NCI-H446 (cell line): ENCODE measurements at places on chromosomes 4 and X.

DNA sequence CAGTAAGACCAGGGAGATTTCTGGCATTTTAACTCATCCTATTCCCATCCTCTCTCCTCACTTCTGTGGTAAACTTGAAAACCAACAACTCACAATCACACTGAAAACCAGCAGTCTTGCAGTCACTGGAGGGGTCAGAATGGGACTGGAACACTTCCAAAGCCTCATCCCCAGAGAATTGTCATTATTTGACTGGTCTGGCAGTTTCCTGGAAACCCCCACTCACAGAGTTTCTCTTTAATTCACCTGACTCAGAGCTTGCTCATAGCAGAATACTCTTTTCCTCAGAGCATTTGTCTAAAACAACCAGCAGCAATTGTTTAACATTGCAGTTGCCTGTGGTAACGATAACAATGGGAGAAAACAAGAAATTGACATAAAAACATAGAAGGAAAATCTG lies 7.3 kb upstream of the RAB9B start:
- no peak for DNase-seq

GRCh38 chr4:14695095-14695845 lies 307.0 kb upstream of the CPEB2 start:
- DNase-seq = no peak

- no peak for DNase-seq
These were observed 2342.1 kb downstream of the PCDH7 start for GRCh38 chr4:33062155-33062806.

DNA sequence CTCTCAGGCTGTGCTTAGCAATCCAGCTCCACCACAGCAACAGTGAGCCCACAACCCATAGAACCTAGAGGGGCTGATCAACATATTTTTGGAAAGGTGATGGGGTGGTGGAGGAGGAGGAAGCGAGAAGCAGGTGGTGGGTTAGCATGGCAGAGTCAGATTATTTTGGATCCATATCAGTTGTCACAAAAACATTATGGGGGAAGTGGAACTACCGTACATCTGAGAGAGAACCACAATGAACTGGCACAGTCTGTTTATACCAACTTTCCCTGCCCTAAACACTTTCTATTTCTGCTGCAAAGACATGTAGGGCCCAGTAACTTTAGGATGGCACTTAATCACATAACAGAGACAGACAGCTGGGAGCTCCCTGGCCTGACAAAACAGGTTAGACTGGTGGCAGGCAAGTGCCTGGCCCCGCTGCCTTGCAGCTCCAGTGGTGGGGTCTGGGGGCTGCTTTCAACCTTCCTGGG lies 4.3 kb downstream of the SLC9A7 start:
- DNase-seq = no peak

GRCh38 chrX:11329021-11329420 lies 35.8 kb downstream of the AMELX start:
- no peak for DNase-seq

- DNase-seq = no peak
These were observed 577 bp upstream of the PIM2 start for GRCh38 chrX:48919360-48919841.

- DNase-seq = no peak
These were observed 516.2 kb upstream of the GALNT7 start for GRCh38 chr4:172652369-172652768.

- no peak for DNase-seq
These were observed 34.4 kb upstream of the SLC34A2 start for GRCh38 chr4:25621027-25621930.

- DNase-seq = no peak
These were observed 7.0 kb upstream of the ATP6AP2 start for GRCh38 chrX:40573763-40574162.

GRCh38 chr4:52035190-52035589 lies 2.9 kb downstream of the SGCB start:
- DNase-seq = no peak

DNA sequence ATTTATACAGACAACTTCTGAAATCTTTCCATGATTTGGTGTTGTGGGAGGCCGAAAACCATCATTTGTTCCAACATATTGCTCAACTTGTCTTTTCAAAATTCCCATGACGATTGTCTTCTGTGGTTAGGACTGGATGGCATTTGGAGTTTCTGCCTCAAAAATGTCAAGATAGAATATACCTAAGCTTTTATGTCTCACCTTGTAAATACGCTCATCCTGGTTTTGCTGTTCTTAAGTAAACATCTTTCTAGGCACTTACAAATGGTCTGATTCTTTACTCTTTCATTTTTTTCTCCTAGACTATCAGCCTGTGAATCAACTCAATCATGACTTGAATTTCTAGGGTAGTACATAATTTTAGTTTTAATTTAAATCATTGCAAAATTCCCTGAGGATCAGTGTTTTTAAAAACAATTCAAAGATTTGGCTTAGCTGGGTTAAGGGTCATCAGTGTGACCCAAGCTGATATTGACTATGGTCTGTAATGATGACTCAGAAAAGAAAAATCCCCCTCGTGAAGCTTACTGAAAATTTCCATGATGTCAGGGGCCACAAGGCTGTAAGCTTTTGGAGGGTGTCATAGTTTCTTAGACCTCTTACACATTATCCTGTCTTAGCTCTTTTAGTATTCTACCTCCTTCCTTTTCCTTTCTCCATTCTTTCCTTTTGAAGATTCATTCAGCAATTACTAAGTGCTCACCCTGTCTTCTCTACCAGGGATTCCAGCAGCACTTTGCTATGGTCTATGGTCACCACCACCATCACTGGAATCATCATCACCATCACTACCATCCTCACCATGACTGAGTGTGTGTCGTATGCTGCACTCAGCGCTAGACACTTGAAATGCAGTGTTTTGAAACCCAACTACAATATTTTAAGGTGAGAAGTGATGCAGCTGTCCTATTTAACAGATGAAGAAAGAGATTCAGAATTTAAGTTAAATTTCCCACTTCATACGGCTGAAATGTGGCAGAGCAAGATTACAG lies 124.4 kb downstream of the CPE start:
- no peak for DNase-seq

DNA sequence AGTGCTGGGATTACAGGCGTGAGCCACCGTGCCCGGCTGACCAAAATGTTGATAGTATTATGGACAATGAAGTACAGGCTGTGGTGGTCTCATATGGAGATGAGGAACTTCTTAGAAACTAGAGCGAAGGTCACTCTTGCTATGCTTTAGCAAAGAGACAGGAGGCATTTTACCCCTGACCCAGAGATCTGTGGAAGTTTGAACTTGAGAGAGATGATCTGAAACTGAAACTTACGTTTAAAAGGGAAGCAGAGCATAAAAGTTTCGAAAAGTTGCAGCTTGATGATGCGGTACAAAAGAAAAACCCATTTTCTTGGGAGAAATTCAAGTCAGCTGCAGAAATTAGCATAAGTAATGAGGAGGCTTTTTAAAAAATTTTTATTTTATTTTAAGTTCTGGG lies 8.5 kb upstream of the CTAG2 start:
- no peak for DNase-seq

DNA sequence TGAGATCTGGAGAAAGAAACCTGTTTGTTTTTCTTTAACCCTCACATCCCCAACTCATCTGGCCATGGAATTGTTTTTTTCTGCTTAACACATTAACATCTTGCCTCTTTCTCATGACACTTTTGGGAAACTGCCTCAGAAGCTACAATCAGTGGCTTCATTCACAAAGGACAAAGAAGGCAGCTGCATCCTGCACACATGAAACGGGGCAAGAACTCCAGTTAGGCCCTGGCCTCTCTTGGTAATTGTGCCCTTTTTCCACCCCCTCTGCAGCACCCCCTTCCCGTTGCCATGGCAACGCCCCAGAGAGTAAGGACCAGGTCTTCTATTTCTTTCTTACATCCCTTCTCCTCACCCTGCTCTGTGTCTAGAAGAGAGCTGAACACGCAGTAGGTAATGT lies 103.4 kb downstream of the PDGFRA start:
- no peak for DNase-seq

- no peak for DNase-seq
These were observed 139.1 kb downstream of the VEGFC start for GRCh38 chr4:176653401-176654220.

DNA sequence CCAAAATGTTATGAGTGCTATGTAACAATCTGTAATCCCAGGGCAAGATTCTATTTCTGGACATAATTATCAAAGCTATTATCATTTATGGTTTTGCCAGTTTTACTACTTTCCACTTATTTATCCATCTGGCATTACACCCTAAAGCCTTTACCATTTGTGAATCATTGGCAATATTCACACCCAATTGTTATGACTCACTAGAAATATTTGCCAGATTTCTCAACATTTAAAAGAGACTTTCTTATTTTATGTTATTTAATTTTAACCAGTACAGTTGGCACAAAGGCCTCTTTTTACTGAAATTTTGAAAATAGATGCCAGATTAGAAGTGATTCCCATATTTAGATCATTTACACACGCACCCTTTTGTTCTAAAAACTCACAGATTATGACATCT lies 242.7 kb upstream of the WDFY3 start:
- DNase-seq = peak; percentile 47

DNA sequence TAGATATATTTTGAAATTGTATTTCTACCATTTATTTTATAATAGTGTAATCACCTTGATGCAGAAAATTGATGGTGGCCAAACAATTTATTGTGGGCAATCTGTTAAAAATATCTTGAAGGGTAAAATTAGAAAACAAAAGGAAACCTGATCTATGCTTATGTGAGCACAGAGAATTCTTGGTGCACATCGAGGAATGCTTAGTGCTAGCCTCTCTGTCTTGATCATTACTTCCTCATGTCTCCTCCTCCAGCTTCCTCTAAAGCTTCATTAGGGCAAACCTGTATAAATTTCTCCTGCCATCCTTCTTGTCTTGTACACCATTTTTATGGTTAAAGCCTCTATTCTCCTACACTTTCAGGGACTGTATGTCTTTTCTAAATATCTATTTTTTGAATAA lies 725.8 kb downstream of the RAPGEF2 start:
- DNase-seq = no peak

DNA sequence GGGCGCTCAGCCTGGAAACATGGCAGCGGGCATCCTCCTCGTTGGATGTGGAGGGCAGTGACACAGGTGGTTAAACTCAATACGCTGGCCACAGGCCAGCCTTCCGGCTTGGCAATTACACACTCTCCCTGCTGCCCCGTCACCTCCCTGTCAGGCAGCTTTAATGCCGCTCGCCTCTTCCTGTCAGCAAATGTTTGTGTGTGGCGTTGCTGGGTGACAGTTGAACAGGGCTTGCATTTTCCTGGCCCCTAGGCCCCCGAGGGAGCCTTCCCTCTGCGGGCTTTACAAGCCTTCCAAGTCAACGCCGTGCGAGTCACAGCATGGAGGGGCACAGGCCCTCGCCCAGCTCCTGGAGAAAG lies 620.0 kb downstream of the BCOR start:
- no peak for DNase-seq

DNA sequence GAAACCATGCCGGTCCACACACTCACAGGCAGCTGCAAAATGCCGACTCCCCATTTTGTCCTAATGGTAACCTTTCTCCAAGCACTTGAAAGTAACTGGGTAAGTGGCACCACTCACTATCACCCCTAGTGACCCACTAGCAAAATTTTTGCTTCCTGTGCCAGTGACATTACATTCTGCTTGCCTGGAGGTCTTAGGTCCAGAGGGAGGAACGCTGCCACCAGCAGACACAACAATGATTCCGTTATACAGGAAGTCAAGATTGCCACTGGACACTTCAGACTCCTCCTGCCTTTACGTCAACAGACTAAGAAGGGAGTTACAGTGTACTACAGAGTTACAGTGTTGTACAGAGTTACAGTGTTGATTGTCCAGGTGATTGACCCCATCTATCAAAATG lies 11.8 kb upstream of the TMEM192 start:
- DNase-seq = no peak

GRCh38 chr4:2428496-2429213 lies 9.9 kb downstream of the CFAP99 start:
- no peak for DNase-seq

DNA sequence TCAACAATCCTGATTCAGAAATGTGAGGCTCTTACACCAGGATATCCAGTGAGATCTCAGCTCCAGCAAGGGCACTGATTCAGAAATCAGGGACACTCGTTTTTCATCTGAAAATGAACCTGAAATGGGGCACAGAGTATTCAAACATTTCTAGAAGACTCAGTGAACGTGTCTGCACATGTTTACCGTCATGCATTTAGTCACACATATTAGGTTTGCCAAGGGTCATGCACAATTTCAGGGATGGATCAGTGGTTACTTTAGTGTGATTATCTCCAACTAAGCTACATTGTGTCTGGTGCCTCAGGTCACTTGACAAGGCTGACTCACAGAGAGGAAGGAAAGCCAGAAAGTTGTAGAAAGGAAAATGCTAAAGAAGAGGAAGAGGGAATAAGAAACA lies 33.6 kb upstream of the SPANXN2 start:
- DNase-seq = no peak

DNA sequence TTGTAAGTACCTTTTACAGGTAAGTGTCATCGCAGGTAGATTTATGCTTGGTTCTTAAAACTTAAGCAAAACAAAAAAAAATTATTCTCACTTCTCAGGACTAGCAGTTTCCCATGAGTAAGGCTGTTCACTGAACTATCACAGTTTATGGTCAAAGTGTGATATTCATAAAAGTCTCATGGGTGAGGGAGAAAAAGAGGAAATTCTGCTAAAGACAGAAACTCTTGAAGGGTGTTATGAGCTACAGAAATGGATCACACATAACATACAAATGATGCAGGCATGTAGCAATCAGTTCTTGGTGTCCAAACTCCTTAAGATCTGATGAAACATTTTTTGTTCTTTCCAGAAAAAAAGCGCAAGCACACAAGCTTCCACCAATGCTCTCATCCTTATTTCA lies 8.5 kb downstream of the RAB9A start:
- DNase-seq = no peak

DNA sequence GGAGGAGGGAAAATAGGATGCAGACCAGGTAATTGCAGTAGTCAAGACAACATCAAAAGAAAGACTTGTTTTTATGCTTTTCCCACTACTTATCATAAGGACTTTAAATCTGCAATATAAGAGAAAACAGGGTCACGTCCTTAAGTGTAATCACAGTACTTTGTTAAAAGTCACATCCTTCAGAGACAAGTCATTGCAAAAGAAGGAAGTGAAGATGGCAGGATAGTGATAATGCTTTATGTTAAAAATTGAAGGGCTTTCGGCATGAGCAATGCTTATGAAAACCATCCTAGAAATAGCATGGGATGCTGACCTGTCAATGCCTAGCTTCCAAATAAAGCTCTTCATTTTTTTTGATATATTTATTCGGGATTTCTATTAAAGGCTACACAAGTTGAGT lies 110.2 kb upstream of the TENM3 start:
- no peak for DNase-seq

GRCh38 chrX:1248331-1249061 lies 20.1 kb upstream of the CSF2RA start:
- DNase-seq = no peak

DNA sequence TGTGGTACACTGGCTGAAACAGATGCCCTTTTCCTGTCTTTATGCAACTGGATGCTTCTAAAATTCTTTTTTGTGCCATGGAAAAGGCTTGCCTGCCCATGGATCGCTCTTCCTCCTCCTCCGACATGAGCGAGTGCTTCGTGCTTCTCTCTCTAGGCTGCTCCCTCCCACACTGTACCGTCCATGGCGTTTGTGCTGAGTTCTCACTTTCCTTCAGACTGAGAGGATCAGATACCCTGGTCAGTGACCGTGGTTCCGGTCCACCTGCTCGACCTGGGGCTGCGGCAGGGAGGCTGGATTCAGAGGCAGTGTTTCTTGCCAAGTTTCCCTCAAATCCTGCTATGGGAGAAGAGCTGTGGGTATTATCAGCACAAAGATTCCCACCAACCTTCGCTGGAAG lies 10.2 kb upstream of the CLDN24 start:
- no peak for DNase-seq
